ENCODE measurements at places on chromosomes 1 and 21.

DNA sequence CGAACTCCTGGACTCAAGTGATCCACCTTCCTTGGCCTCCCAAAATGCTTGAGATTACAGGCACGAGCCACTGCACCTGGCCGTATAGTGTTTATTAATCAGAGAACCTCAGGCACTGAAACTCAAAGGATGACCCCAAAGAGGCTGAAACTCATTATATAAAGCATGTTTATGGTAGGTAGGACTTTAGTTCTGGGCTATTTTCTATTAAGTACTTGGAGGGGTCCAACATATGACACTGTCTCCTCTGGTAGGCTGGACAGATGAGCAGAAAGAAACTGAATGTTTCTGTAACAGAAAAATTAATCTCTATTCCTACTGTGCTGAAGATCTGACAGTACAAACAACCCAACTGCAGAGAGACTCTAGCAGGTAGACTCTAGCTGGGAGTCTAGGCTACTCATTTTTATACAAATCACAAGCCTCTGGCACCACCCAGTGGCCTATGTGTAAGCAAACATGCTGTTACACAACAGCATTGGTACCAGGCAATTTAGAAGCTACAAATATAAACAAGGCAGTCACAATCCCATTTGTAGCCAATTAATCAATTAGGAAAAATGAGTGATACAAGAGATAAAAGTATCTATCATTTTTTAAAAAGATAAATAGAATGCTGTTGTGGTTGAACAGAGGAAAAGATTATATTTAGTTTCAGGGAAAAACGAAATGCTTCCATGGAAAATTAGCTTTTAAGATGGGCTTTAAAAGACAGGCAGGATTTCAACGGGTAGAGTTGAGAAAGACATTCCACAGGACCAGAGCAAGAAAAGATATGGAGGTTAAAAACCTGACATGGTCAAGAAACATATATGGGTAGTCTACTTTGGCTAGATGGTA lies 10.4 kb downstream of the DCAF8 start:
- peak; percentile 82 for DNase-seq

DNA sequence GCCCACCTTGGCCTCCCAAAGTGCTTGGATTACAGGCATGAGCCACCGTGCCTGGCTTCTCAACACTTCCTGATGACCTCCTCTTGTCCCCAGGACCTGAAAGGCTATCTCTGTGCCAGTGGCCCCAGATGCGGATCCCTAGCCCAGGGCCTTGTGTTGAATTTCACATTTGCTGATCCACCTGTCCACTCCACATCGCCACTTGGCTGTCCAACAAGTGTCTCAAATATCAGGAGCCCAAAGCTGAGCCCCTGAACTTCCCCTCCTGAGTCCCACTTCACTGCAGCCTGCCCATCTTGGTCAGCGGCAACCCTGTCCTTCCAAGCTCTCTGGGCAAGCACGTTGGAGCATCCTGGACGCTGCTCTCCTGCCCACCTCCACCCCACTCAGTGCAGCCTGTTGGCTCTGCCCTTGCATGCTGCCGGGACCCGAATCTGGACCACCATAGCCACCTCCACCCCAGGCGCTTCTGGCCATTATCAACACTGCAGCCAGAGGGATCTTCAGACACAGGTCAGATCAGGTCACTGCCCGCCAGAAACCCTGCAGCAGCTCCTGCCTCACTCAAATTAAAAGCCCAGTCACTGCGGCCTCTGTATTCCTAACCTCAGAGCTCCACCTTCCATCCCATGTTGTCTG lies 352.5 kb upstream of the VAMP3 start:
- DNase-seq: no peak

GRCh38 chr1:156926175-156926574 lies 5.7 kb downstream of the LRRC71 start:
- peak; percentile 91 for DNase-seq

DNA sequence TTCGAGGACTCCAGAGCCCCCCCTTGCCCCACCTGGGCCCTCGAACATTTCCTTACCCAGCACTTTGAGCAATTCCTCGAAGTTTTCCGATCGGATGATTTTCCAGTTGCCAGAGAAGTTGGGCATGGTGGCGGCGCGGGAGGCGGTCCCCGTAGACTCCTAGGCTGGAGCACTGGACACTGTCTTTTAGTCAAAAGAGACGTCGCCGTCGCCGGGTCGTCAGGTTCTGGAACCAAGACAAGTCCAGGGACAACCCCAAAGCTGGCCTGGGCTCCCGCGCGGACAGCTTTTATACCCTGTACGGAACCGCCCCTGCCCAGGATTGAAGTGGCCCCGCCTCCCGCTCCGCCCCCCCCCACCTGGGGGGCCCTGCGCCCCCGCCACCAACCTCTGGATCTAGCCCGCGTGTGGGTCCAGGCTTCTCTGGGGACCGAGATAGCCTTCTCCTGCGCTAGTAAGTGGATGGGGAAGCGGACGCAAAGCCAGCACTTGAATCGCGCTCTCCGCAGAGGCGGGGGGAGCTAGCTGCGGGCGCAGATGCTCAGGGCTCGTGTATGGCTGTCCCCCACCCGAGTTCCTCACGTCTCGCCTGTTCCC lies at the start of gene CRABP2:
Gene CRABP2, minus strand, starts transcription at position 263 of the 597 bp plus-strand sequence. Its CDS starts 137 bp downstream, at position 126.
- DNase-seq: peak; percentile 41

GRCh38 chr1:165842023-165842670 lies 14.7 kb downstream of the UCK2 start:
- DNase-seq: no peak

GRCh38 chr1:45974541-45975269 lies 157.7 kb downstream of the PIK3R3 start:
- peak; percentile 10 for DNase-seq

DNA sequence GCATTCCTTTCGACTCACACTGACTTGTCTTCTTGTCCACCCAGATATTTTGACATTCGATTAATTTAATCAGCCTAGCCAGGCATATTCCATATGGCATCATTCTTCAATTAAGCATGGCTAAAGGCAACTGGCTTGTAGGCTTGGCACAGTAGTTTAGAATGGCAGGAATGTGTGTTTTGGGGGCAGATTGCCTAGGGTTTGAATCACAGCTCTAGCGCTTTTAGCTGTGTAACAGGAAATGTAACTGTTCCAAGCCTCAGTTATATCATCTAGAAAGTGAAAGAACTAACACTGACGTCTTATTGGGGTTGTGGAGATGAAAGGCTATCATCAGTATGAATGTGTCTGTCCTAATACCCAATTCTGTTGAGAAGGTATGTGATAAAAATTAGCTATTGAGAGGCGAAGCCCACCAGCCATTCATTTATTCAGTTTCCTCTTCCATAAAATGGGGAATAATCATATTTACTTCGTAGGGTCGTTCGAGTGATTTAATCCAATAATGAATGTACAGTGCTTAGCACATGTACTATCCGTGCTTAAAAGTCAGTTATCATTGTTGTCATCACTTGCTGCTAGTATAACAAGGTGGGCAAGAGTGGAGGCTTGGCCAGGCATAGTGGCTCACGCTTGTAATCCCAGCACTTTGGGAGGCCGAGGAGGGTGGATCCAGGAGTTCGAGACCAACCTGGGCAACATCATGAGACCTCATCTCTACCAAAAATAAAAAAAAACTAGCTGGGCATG lies 41.6 kb upstream of the GRHL3 start:
- peak; percentile 52 for DNase-seq
